ENCODE measurements at places on chromosomes 4 and X. TPM values are rescaled to one million over a fixed set of nuclear protein-coding genes. Genes with fewer than 3 reads are reported as not detected.

DNA sequence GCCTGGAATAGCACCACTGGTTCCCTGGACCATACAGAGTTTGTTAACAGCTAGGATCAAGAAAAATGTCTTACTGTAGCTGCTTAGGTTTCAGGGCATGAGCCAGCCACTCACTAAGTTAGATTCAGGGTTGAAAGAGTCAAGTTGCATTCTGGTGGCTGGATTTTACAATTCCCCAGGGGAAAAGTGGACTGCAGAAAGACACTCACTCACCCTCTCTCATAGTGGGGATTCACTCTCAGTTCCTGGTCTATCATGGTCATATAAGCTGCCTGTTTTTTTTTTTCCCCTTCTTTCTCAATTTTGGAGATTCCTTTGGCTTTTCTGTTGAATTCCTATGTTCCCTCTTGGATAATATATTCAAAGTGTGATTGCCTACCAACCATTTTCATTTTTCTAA, 744.2 kb upstream of the GRIA3 start:
- no peak for DNase-seq

- no peak for DNase-seq
Measured at GRCh38 chr4:48831532-48832030, 693 bp downstream of the OCIAD1 start.

- no peak for DNase-seq
Measured at GRCh38 chrX:128622296-128622695, 570.1 kb upstream of the ACTRT1 start.

DNA sequence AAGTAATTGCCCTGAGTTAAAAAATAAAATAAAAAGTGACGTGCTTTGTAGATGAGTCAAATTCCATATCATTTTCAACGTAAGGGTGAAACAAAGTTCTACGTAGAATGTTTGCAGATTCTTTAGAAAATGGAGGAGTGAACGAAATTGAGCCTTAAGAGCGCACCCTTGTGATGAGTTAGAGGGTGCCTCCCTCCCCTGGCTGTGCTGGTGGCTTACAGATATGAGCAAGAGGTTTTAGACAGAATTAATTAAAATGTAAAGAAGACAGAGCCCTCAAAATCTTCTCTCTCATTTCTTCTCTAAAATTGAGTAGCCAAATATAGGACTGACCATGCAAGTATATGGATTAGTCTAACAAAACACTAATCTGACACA, 30.2 kb upstream of the LGI2 start:
- no peak for DNase-seq

DNA sequence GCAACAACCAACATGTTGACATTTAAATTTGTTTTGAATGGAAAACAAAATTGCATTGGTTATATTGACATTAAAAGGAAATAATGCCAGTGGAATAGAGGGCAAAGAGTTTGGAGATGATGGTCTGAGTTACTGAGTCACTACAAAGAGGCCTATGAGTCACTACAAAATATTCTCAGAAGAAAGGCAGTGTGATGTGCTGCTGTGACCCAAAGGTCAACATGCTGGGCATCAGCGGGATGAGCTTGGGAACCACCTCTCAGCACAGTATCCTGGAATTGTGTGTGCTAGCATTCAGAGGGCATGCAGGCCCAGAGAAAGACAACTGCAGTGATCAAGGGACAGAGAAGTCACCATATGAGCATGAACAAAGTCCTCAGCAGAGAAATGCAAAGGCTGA, 2.8 kb downstream of the CMC4 start:
- no peak for DNase-seq

DNA sequence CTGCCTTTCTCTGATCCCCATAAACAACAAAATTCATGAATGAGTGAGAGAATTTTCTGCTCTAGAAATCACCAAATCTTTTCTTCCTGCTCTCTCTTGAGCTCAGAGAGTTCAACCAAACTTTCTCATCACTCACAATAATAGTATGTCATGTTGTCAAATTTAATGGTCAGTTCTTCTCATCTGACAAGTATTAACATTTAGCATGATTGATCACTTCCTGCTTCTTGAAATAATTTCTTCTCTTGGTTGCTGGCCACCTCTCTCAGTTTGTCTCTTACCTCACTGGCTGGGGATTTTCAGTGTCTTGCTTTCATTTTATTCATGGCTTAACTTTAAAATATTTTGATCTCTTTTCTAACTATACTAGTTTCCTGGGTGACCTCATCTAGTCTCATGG, 25.5 kb upstream of the FGF5 start:
- no peak for DNase-seq

DNA sequence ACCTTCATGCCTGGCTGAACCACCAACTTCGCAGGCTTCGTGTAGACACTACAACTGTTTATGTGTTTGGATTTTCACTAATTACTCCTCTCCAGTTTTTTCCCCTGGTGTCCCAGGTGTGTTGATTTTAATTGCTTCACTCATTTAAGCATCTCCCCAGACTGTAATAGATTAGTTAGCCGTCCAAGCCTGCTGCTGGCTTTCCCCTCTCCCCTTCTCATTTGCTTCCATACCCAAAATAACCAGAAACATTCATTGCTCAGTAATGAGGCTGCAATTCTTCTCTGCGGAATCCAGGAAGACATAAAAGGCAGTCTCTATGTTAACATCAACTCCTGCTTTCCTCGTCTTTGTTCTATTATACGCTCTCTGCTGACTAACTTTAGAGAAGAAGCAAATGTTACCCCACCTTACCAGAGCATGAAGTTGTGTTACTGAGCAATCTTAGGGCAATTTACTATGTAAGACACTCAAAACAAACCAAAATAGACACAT, 37.9 kb upstream of the SCRG1 start:
- no peak for DNase-seq

- peak; percentile 65 for DNase-seq
Measured at GRCh38 chrX:69179380-69179911, 14.2 kb upstream of the PJA1 start.

DNA sequence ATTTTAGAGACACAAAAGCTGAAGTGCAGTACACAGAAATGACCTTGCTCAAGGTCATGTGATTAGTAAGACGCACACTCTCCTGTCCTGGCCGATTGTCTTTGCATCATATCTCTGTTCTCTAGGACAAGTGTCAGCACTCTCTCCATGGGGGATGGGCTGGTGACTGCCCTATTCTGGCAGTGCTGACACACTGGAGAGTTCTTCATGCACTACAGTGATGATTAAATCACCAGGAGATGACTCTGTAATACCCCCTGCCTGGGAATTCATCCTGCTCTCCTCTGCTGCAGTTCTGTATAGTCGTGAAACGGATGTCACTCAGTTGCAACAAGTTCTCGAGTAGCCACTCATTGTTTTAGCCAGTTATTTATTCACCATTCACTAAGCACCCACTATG, 5.3 kb upstream of the SHISA3 start:
- no peak for DNase-seq

GRCh38 chr4:162912482-162912881, 254.2 kb downstream of the NAF1 start:
- DNase-seq, result no peak

GRCh38 chrX:151180400-151180799, 4.0 kb downstream of the GPR50 start:
- no peak for DNase-seq

- DNase-seq, result no peak
Measured at GRCh38 chr4:173410079-173410478, 11.2 kb upstream of the SCRG1 start.

DNA sequence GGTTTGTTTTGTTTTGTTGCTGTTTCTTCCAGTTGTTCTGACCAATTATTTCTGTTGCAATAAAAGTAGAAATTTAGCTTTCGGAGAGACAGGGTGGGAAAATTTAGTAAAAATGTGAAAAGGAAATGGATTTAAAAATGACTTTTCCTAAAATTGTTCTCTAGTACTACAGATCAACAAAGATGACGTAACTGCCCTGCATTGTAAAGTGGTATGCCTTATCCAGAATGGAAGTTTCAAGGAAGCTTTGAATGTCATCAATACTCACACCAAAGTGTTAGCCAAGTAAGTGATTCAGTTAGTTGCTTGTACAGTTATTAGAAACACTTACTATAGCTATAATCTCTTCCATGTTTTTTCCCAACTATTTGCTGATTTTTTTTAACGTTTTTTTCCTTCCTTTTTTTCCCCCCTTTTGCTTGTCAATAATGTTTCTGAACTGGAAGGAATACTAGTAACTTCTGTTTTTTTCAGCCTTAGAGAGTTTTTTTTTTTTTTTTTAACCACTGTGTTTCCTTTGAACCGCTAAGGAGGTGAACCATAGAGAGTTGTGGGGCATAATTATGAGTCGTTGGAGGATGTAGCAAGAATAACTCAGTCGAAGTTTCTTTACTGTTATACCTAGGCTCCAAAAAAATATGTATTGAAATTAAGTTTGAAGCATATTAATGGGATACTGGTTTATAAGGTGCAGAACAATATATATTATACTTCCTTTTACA, 2.2 kb downstream of the SRP72 start:
- DNase-seq, result no peak

GRCh38 chr4:59629348-59629747, 1570.8 kb upstream of the ADGRL3 start:
- no peak for DNase-seq

SPARCL1 gene
- total RNA-seq, result 4.0 TPM

HTR2C gene
- total RNA-seq, result not detected

INTS6L gene
- total RNA-seq, result 6.4 TPM

PROM1 gene
- total RNA-seq, result not detected

WNK3 gene
- 3.9 TPM for total RNA-seq

DRP2 gene
- total RNA-seq, result not detected

GLRA3 gene
- total RNA-seq, result not detected

TRO gene
- 83.2 TPM for total RNA-seq

CRLF2 gene
- total RNA-seq, result not detected

SAGE1 gene
- total RNA-seq, result not detected
